C1 segment of cervical spinal cord (tissue), 14 donors: ENCODE measurements at places on chromosomes 6 and 20.
A peak's percentile ranks its signal among the peaks of the same experiment; 100 is the strongest.

DNA sequence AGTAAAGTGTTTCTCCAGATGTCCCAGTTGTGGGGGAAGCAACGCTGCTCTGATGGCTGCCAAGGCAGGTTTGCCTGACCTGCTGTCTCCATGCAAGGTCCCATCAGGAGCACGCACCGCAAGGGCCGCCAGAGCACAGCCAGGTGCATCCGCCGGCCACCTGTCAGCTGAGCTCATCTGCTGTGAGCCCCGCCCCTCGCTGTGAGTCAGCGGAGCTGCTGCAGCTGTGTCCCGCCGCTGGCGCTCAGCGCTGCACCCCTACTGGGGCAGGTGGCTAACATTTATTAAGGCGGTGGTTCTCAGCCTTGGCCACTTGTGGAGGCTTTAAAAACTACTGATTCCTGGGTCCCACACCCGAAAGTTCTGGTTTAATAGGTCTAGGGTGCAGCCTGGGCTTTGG lies 225.7 kb downstream of the UST start:
- no peak for DNase-seq

DNA sequence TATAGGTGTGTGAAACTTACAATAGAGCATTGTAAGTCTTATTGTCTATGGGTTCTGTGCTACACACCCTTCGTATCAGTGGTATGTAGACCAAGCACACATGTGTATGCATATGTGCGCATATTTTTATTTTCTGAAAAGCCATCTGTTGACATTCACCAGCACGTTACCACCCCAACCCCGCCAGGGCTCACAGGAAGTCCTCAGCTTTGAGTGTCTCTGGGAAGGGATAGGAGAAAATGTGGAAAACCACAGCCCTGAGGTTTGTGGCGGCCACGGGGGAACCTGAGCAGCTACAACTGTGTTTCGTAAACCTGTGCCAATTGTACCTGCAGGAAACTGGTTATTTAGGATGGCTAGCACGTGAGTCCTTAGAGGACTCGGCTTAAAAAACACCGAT lies 123.3 kb upstream of the PHACTR3 start:
- no peak for DNase-seq

- DNase-seq = no peak
Observed at GRCh38 chr20:7916648-7917047, 23.6 kb downstream of the HAO1 start.

- DNase-seq = peak; percentile 69
Observed at GRCh38 chr6:692858-693722, at the start of gene EXOC2. Gene EXOC2, minus strand, starts transcription at chr6:693139. Its CDS starts 55,321 bp downstream, at chr6:637818.

DNA sequence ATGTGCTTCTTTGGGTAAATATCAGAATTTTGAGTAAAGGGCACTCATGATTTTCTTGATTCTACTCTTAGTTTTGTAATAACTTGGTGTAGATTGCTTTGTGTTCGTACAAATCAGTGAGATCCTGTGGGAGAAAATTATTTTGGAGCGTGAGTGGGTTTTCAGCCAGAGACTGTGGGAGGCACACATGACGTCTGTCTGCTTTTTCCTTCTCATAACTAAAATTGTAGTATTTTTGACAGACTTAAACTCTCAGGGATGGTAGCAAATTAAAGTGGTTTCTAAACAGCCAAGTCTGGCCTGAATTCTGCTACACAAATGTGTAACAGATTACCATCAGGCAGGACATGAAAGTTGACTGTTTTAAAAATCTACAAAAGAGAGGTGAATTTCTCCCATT lies 222.6 kb downstream of the OTOR start:
- DNase-seq = no peak

DNA sequence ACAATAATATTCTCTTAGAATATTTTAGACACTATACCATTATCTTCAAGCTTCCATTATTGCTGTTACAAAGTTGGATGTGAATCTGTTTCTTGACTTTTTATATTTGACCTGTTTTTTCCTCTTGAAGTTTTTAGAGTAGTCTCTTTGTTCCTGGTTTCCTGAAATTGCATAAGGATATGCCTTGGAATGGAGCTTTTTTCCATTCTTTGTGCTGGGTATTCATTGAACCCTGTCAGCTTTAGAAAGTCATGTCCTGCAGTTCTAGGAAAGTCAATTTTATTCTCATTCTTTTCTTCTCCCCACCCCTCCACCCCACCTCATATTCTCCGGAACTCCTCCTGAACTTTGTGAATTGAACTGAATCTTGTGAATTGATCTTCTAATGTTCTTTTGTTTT lies 92.4 kb upstream of the FOXO3 start:
- DNase-seq = no peak

GRCh38 chr6:106177786-106178185 lies 91.7 kb downstream of the PRDM1 start:
- no peak for DNase-seq

DNA sequence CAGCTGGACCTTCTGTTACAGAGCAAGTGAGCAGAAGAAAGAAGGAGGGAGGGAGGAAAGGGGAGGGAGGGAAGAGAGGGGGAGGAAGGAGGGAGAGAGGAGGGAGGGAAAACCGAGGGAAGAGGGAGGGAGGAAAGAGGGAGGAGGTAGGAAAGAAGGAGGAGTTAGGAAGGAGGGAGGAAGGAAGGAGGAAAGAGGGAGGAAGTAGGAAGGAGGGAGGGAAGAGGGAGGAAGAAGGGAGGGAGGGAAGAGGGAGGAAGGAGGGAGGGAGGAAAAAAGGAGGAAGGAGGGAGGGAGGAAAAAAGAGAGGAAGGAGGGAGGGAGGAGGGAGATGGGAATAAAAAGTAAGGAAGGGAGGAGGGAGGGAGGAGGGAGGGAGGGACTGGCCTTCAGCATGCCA lies 191.8 kb downstream of the SYNDIG1 start:
- no peak for DNase-seq

DNA sequence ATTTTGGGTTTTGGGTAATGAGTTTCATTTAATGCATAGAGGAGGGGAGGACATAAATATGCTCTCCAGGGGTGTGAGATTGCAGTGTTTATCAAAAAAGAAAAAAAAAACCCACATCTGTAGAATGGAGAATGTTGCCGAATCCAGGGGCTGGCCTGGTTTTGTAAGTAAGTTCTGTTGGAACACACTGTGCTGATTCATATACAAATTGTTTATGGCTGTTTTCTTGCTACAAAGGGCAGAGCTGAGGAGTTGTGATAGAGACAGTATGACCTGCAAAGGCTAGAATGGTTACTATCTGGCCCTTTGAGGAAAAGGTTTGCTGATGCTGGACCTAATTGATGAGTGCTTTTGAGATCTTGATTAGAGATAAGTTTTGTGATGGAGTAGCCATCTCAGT lies 30.4 kb downstream of the SCAF8 start:
- no peak for DNase-seq

- no peak for DNase-seq
Observed at GRCh38 chr6:75856902-75857301, 107.9 kb downstream of the MYO6 start.

DNA sequence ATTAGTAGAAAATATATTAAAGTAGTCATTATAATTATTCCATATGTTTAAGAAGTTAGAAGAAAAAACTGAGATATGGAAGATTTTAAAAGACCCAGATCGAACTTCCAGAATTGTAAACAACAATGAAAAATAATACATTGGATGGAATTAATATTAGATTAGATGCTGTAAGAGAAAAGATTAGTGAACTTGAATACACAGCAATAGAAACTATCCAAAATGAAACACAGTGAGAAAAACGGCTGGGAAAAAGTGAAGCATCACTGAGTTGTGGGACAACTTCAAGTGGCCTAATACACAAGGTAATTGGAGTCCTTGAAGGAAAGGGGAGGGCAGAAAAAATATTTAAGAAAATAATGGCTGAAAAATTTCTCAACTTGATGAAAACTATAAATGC lies 4.2 kb upstream of the TTBK1 start:
- DNase-seq = no peak

DNA sequence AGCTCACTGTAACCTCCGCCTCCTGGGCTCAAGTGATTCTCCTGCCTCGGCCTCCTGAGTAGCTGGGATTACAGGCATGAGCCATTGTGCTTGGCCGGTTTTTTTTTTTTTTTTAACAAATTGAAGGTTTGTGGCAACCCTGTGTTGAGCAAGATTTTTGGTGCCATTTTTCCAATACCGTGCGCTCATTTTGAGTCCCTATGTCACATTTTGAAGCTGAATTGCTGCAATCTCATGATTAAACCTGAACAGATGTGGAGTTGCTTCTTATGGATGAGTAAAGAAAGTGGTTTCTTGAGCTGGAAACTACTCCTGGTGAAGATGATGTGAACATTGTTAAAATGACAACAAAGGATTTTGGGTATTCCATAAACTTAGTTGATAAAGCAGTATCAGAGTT lies 16.6 kb downstream of the SASH1 start:
- no peak for DNase-seq

DNA sequence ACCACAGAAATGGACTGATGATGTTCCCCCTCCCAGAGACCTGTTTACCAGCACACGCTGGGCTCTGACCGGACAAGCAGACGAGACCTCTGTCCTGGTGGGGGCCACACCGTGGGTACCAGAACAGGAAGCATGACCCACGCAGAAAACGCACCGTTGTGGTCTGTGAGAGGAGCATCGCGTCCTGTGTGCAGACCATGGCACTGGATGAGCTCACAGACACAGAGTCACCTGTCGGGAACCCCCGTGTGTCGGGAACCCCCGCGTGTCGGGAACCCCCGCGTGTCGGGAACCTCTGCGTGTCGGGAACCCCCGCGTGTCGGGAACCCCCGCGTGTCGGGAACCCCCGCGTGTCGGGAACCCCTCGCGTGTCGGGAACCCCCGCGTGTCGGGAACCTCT lies 37.4 kb downstream of the MYT1 start:
- DNase-seq = no peak

- no peak for DNase-seq
Observed at GRCh38 chr6:157291356-157291755, 32.0 kb downstream of the TMEM242 start.
